Caco-2 (cell line): ENCODE measurements at places on chromosomes 2 and 18.

DNA sequence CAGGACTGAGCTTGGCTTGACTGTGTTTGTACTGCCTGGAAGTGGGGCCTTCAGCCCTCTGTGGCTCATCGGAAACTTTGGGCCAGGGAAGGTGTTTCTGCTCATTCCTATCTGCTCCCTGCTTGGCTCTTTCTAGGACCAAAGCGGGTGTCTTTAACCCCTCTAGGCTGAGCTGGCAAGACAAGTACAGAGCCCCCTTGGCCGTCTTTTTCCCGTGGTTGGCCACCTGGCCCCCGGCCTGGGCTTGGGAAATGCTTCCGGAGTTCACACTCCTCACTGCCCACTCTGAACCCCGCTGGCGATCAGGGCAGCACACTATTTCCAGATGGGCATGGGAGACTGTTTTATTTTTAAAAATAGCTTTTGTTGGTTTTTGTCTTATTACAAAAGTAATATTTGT, 243.0 kb downstream of the DYSF start:
- H3K4me3 ChIP-seq, result no peak overlapping the region
- no peak overlapping the region for H3K27ac ChIP-seq
- H3K4me1 ChIP-seq, result no peaks in the 10 kb centered on the region
- no peaks in the 10 kb centered on the region for H3K27me3 ChIP-seq
- no peak for DNase-seq

GRCh38 chr2:72214429-72215143, 66.9 kb upstream of the CYP26B1 start:
- peaks cover 6% of the 10 kb centered on the region; the same call in 1 of the 2 replicates for H3K4me1 ChIP-seq
- no peaks in the 10 kb centered on the region for H3K27me3 ChIP-seq
- no peak overlapping the region for H3K4me3 ChIP-seq
- H3K36me3 ChIP-seq, result no peaks in the 10 kb centered on the region

- H3K27ac ChIP-seq, result no peak overlapping the region
- no peaks in the 10 kb centered on the region for H3K4me1 ChIP-seq
- H3K4me3 ChIP-seq, result no peak overlapping the region
Observed at GRCh38 chr18:76461692-76462325, 33.2 kb downstream of the ZNF516 start.

DNA sequence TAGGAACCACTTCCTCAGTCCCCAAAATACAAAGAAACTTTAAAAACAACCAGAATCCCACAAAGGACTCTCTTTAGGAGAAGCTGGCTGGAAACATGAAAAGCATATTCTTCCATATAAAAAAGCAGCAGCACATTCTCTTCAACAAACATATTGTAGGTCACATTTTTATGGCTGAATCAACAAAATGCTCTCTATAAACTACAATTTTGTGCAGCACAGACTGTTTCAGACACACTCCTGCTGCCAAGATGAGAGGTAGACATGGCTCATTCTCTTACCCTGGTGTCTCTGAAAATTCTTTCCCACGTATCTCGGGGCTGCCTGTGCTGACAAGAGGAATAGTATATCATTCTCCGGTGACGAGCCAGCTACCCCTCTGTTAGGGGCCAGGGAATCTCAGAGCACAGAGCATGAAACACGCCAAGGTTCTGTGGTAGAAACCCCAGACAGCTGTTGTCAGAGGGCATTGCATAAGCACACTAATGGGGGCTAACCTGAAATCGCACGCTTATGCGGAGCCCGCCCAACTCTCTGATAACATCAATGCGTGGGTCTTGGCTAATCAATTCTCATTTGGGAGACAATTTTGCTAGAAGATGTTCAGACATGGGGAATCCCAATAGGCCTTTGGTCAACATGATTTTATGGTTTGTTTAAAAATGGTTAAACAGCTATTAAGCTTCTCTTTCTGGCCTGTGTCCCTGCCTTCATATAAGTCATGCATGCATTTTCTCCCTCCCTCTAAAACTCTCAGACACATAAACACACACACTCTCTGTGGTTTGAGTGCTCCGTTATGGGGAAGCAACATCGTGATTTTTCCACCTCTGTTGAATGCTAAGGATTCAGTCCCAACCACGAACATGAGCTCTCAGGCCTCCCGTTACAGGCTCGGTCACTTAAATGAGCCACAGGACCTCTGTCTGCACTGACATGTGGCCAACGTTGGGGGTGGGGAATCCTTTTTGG, 177.5 kb downstream of the INO80D start:
- DNase-seq, result no peak
- no peak overlapping the region for H3K4me3 ChIP-seq
- no peaks in the 10 kb centered on the region for H3K27me3 ChIP-seq
- no peaks in the 10 kb centered on the region for H3K4me1 ChIP-seq

- no peak for DNase-seq
- H3K27ac ChIP-seq, result no peak overlapping the region
- no peaks in the 10 kb centered on the region for H3K36me3 ChIP-seq
Observed at GRCh38 chr2:233342301-233342700, 12.0 kb upstream of the DGKD start.

GRCh38 chr2:113851640-113852039, 38.2 kb upstream of the ACTR3 start:
- H3K4me1 ChIP-seq, result peaks cover 9% of the 10 kb centered on the region; the same call in 1 of the 2 replicates
- no peak for DNase-seq
- no peak overlapping the region for H3K27ac ChIP-seq
- no peaks in the 10 kb centered on the region for H3K36me3 ChIP-seq
- H3K4me3 ChIP-seq, result no peak overlapping the region

DNA sequence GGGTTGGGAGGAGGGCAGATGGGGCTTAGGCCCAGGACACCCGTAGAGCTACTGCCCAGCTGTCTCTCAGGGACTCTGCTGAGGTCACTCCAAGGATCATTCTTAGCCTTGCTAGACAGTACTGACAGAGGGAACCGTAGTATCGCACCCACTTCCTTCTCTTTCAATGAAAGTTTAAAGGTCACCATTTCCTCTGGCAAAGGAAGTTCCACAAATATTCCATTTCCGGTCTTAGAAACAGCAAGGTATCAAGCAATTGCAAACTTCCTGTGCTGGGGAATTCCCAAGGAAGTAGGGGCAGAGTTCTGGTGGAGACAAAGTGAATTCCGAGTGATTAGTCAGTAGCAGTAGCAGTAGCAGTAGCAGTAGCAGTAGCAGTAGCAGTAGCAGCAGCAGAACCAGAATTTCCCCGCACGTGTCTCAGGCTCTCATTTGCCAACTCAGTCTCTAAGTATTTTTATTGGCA, 24.7 kb downstream of the IL1B start:
- H3K36me3 ChIP-seq, result no peaks in the 10 kb centered on the region
- H3K4me3 ChIP-seq, result no peak overlapping the region
- no peak overlapping the region for H3K27ac ChIP-seq
- peaks cover 19% of the 10 kb centered on the region for H3K4me1 ChIP-seq
- DNase-seq, result no peak
- H3K27me3 ChIP-seq, result no peaks in the 10 kb centered on the region

GRCh38 chr2:168024459-168024858, 222.9 kb downstream of the STK39 start:
- H3K4me1 ChIP-seq, result peaks cover 17% of the 10 kb centered on the region
- H3K27ac ChIP-seq, result no peak overlapping the region
- no peak overlapping the region for H3K4me3 ChIP-seq
- no peak for DNase-seq
- H3K36me3 ChIP-seq, result no peaks in the 10 kb centered on the region

DNA sequence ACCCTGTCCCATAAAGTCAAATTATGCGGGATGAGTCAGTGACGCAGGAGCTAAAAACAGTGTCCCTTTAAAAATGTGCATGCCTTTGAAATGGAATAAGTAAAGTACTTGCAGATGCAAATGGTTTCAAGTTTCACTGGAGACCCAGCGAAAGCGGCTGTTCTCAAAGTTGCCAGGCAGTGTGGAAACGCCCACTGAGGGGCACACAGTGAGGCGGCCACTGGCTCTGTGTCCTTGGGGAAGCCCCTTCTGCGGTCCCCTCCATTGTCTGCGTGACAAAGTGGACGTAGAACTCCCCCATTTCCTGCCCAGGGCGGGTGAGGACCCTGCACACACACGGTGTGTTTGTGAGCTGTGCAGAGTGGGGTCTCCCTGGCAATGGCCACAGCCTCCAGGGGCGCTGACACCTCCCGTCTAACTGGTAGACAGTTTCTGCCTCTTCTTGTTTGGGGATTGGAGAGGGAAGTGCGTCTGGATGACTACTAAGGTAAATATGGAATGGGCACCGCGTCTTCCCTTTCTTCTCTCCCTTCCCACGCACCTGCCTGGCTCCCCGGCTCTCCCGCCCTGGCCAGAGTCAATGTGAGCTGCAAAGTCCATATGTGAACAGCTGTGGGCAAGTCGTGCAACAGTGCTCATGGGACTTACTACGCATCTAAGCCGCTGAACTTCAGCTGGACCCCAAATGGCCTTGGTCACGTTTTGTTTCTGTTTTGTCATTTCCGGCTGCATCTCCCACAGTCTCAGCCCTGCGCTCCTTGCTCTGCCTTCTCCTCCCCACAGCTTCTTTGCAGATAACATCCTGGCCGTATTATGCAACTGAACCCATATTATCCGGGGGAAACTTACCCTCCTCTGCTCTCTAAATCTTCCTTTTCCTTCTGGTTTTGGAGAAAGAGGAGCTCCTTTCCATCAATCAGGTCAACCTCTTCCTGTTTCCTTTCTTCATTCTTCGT, 33.7 kb upstream of the ZNF516 start:
- no peak for DNase-seq
- no peak overlapping the region for H3K27ac ChIP-seq
- no peak overlapping the region for H3K4me3 ChIP-seq
- no peaks in the 10 kb centered on the region for H3K36me3 ChIP-seq

- H3K4me1 ChIP-seq, result peaks cover 43% of the 10 kb centered on the region
- H3K36me3 ChIP-seq, result no peaks in the 10 kb centered on the region
- no peaks in the 10 kb centered on the region for H3K27me3 ChIP-seq
- H3K27ac ChIP-seq, result no peak overlapping the region
- DNase-seq, result no peak
Observed at GRCh38 chr2:26635401-26635800, 5.8 kb downstream of the CIB4 start.

GRCh38 chr2:11498543-11499034, 32.6 kb upstream of the E2F6 start:
- H3K4me3 ChIP-seq, result no peak overlapping the region
- no peak for DNase-seq
- H3K4me1 ChIP-seq, result peaks cover 11% of the 10 kb centered on the region; the same call in 1 of the 2 replicates
- no peaks in the 10 kb centered on the region for H3K27me3 ChIP-seq
- H3K36me3 ChIP-seq, result no peaks in the 10 kb centered on the region

DNA sequence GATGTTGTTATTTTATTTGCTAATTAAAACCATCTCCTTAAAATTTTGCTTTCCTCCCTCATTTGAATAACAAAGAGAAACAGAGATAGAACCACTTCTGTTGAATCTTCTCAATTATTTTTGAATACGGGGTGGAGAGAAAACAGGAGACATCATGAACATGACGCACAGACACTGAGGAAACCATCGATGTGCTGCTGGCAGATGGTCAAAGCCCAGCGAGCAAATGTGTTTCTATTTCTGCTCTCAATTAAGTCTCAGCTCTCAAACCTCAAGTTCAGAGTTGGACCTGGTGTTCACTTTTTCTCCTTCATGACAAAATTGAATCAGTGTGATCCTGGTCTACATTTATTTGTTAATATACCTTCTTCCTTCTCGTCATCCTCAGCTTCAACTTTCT, 36.1 kb upstream of the TWIST2 start:
- no peaks in the 10 kb centered on the region for H3K4me1 ChIP-seq
- DNase-seq, result no peak
- no peak overlapping the region for H3K27ac ChIP-seq
- H3K27me3 ChIP-seq, result no peaks in the 10 kb centered on the region
- H3K4me3 ChIP-seq, result no peak overlapping the region
- H3K36me3 ChIP-seq, result no peaks in the 10 kb centered on the region

GRCh38 chr2:229566370-229566769, 148.0 kb downstream of the DNER start:
- no peaks in the 10 kb centered on the region for H3K4me1 ChIP-seq
- no peaks in the 10 kb centered on the region for H3K36me3 ChIP-seq
- no peak for DNase-seq
- no peaks in the 10 kb centered on the region for H3K27me3 ChIP-seq

GRCh38 chr2:229388731-229389130, 117.6 kb upstream of the PID1 start:
- H3K27me3 ChIP-seq, result no peaks in the 10 kb centered on the region
- DNase-seq, result no peak
- no peaks in the 10 kb centered on the region for H3K36me3 ChIP-seq
- no peaks in the 10 kb centered on the region for H3K4me1 ChIP-seq
- no peak overlapping the region for H3K4me3 ChIP-seq

DNA sequence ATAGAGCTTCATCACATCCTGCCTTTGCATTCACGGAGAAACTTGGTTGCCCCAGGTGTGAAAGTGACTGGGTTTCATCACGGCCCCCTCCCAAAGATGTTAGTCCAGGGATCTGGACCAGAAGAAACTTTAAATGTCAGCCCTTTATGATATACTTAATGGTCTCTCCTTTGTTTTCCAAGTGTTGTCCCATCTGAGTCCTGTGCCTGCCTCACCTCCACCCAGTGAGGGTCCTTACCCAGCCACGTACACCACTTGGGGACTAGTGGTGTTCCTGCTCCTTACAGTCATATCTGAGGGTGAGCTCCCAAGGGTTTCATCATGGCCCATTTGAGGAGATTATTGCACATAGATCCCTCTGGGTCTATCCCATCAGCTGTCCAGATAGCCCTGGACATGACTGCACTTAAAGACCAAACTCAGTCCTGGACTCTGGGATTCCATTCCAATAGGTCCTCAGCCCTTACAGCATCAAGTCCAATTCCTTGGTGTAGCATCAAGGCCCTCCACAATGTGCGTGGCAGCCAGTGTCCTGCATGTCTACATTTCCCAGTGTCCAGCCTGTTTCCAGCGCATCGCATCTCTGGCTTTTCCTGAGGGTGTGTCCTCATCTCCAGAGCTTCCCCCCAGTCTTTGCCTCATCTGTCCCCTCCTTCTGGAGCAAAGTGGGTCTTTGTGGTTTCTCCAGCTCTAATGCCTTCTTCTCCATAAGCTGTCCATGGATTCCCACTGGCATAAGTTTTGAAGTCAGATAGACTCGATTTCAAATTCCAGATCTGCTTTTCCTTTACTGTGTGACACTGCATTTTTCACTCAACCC, 351.6 kb downstream of the MYCN start:
- no peak overlapping the region for H3K4me3 ChIP-seq
- peaks cover 20% of the 10 kb centered on the region for H3K4me1 ChIP-seq
- no peak overlapping the region for H3K27ac ChIP-seq
- DNase-seq, result no peak
- H3K36me3 ChIP-seq, result no peaks in the 10 kb centered on the region

GRCh38 chr2:150618245-150618895, 130.9 kb upstream of the RND3 start:
- no peaks in the 10 kb centered on the region for H3K27me3 ChIP-seq
- H3K4me3 ChIP-seq, result no peak overlapping the region
- H3K27ac ChIP-seq, result no peak overlapping the region
- no peak for DNase-seq

DNA sequence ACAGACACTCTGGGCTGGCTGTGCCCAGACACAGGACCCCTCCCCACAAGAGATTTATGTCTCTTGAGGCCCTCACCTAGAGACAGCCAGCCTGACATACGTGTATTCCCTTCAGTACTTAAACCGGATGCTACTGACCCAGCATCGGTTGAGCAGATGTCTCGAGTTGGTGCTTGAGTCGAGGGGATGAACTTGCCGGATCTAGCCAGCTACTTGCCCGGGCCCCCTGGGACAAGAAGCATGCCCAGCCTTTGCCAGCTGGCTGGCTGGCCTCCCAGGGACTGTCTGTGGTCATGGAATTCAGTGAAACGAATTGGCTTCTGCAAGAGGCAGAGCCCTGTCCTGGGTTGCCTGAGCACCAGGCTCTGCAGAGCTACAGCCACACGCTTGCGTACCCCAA, 36.0 kb downstream of the DNMT3A start:
- 0 out of 2 replicates have a peak, but pooled peaks cover 3% of the 10 kb centered on the region for H3K4me1 ChIP-seq
- no peak for DNase-seq
- H3K27me3 ChIP-seq, result no peaks in the 10 kb centered on the region
- H3K4me3 ChIP-seq, result no peak overlapping the region
- no peak overlapping the region for H3K27ac ChIP-seq

- H3K36me3 ChIP-seq, result no peaks in the 10 kb centered on the region
- H3K27me3 ChIP-seq, result no peaks in the 10 kb centered on the region
- DNase-seq, result no peak
Observed at GRCh38 chr18:59540346-59540745, 156.9 kb downstream of the CCBE1 start.
